Bronchial epithelial cell (primary cell): ENCODE measurements at places on chromosomes 12 and 14. TPM values are rescaled to one million over a fixed set of nuclear protein-coding genes. Genes with fewer than 3 reads are reported as not detected.

The KTN1 gene
- 128 and 173 TPM in 2 replicates for total RNA-seq

The CCDC196 gene
- not detected in 2 replicates for total RNA-seq

The RFX4 gene
- total RNA-seq, result not detected in 2 replicates

The FMNL3 gene
- total RNA-seq, result 2.2 and 2.6 TPM in 2 replicates

The NINJ2 gene
- 0.26 TPM in 2 replicates for total RNA-seq

The CARMIL3 gene
- total RNA-seq, result 0.13 TPM in 1 of 2 replicates, not detected in the other
